ENCODE measurements at places on chromosomes 1 and 21.

DNA sequence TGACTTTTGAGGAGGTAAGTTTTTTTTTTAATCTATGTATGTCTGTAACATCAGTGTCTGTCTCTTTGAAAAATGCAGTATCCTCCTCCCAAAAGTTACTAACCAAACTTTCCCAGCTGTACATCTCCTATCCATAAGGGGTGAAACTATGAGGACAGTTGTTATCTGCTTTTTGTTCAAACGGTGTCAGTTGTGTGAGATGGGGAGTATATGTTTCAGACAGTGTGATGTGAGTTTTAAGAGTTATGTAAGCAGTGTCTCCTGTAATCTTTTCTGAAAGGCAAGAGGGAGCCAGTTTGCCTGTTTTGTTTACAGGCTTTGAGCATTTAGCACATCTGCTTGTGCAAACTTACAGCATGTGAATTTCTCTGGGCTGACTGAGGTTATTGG is 34.8 kb upstream of the CACYBP start:
- DNase-seq = no peak

GRCh38 chr1:240991230-240991629 is 365.8 kb downstream of the RGS7 start:
- no peak for DNase-seq

- no peak for DNase-seq
Measured at GRCh38 chr1:233543338-233544255, 70.3 kb upstream of the KCNK1 start.

- DNase-seq = no peak
Measured at GRCh38 chr1:153485863-153486262, 25.4 kb upstream of the S100A7 start.

DNA sequence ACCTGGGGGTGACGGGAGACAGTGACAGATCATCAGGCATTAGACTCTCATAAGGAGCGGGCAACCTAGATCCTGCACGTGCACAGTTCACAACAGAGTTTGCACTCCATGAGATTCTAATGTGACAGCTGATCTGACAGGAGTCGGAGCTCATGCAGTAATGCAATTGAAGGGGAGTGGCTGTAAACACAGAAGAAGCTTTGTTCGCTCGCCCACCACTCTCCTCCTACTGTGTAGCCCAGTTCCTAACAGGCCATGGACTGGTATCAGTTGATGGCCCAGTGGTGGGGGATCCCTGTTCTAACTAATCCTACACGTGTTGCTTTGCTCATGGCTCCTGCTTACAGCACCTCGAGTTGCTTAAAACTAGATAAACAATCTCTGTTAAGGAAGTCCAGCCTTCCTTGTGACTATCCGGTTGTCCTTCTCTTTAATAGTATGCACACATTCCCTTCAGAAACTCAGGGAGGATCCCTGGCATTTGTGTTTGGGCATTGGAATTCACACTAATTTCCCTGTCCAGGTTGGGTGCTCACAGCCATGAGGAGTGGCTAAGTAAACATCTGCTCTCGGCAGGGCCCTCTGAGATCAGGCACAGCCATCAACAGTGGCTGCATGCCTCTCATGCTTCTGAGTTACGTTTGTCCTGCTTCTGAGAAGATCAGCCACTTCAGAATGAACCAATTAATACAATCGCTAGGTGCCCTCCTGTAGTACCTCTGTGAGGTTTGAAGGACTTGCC is 21.1 kb upstream of the F3 start:
- DNase-seq = no peak

- DNase-seq = no peak
Measured at GRCh38 chr1:237568955-237569354, 321.8 kb downstream of the ZP4 start.

- no peak for DNase-seq
Measured at GRCh38 chr1:62476525-62477219, 39.8 kb downstream of the USP1 start.

DNA sequence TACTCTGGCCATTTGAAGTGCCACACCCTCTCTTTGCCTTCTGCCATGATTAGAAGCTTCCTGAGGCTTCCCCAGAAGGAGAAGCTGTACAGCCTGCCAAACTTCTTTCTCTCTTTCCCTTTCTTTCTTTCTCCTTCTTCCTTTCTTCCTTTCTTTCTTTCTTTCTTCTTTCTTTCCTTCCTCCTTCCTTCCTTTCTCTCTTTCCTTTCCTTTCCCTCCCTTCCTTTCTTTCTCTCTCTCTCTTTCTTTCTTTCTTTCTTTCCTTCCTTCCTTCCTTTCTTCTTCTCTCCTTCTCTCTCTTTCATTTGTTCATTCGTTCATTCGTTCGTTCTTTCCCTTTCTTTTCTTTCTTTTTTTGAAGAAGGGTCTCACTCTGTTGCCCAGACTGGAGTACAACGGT is 931.0 kb downstream of the TTLL7 start:
- DNase-seq = no peak

- DNase-seq = no peak
Measured at GRCh38 chr1:115429884-115430283, 91.8 kb upstream of the NGF start.

DNA sequence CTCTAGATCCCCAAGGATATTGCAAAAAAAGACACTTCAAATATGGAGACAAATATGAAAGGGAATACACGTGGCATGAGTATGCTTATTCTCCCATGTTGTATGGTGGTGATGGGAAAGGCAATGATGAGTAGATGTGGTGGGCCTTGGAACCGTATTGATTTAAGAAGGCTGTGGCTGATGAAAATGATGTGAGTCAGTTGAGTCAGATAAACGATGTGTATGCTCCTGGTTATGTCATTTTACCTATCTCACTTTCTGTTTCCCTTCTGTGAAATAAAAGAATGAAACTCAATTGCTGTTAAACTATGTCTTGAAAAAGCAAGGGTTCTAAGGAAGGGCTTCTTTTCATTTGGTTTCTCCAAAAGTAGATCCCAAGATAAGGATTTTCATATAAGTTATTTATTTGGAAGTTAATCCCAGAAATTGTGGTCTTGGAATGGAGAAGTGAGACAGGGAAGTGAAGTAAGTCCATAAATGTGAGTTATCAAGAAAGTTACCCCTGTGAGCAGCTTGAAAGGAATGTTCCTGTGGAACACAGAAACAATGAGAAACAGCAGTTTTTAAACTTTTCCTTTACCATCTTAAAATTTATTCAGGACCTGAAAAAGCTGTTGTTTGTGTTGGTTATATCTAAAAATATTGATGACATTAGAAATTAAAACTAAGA is 292.0 kb downstream of the DUSP10 start:
- DNase-seq = no peak

Measured in urinary bladder (tissue), 4 donors.